HepG2 (cell line): ENCODE measurements at places on chromosomes 6 and 20.

GRCh38 chr6:41331401-41332150, 3.8 kb upstream of the NCR2 start:
- H3K27me3 ChIP-seq, result peaks cover 60% of the 10 kb centered on the region
- DNase-seq, result no peak
- H3K27ac ChIP-seq, result no peak overlapping the region
- H3K36me3 ChIP-seq, result no peaks in the 10 kb centered on the region
- H3K4me3 ChIP-seq, result no peak overlapping the region

DNA sequence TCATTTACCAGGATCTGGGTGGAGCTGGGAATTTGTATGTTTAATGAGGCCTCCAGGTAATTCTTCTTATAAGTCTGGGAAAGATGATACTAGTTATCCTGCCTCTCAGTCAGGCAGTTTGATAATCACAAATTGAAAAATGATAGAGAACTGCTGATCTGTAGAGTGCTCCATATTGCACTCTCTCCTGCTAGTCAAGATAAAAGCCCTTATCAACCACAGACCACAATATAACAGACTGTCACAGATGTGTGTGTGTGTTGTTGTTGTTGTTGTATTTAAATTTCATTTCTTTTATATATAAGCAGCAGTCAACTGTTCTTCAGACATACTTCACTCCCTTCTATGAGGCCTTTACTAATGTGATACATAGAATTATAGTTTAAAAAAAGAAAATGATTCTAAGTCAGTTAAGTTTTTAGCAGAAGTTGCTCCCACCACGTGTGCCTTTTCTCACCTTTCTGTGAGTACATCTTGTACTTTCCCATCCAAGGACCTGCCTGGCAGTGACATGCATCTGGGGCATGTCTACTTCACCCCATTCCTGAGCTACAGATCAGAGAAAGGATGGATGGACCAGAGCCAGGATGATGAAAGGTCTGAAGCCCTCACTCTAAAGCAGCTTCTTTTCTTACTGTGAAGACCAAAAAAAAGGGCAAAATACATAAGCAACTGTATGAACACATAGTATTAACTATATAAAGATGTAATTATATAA, 29.8 kb downstream of the TENT5A start:
- DNase-seq, result no peak
- no peaks in the 10 kb centered on the region for H3K36me3 ChIP-seq
- H3K4me3 ChIP-seq, result no peak overlapping the region
- no peaks in the 10 kb centered on the region for H3K27me3 ChIP-seq
- no peak overlapping the region for H3K27ac ChIP-seq
- H3K4me1 ChIP-seq, result no peaks in the 10 kb centered on the region

DNA sequence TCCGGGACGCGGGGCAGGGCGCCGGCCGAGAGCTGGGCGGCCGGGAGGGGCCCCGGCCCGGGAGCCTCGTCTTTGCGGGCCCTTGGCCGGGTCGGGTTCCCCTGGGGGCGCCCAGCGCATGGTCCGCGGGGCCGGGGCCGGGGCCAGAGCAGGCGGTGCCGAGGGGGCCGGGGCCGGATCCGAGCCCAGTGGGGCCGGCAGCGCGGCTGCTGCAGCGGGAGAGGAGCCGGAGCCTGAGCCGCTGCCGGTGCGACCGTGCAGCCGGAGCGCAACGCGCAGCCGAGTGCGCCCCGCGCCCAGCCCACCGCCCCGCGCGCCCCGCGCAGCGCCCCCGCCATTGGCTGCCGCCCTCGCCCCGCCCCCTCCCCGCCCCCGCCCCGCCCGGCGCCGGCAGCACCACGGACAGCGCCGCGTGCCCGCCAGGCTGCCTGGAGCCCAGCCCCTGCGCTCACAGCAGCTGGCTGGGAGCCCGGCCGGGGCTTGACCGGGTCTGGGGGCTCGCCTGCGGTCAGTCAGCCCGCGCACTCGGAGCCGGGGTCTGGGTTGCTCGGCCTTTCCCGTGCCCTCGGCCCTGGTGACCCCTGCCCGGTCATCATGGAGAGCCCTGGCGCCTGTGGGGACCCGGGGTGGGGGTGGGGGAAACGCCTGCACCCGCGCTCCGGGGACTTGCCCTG, at the start of gene HRH3:
Gene HRH3, minus strand, starts transcription at position 287 of the 674 bp plus-strand sequence. CDS start 308 bp downstream, outside the sequence.
- peaks cover 41% of the 10 kb centered on the region for H3K4me1 ChIP-seq
- peaks cover 92% of the 10 kb centered on the region for H3K27me3 ChIP-seq
- peak within 1 kb of the TSS; percentile 26; the same call in 1 of the 2 replicates for H3K4me3 ChIP-seq
- H3K27ac ChIP-seq, result no peak within 1 kb of the TSS
- H3K36me3 ChIP-seq, result no peaks in the 10 kb centered on the region

DNA sequence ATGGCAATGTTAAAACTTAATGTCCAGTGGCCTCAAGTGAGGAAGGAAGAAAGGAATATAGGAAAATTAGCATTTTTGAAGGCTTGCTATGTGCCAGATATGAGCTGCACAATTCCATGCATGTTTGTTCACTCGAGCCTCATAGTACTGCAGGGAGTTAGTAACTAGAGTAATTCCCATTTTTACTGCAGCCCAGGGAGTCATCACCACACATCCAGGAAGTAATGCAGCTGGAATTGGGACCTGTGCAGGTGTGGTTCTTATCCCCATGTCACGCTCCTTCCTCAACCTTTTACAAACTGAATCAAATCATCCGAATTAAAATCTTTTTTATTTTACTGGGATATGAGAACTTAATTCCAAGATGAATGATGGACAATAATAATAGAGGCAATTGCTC, 149.5 kb upstream of the MAFB start:
- H3K36me3 ChIP-seq, result no peaks in the 10 kb centered on the region
- H3K27me3 ChIP-seq, result no peaks in the 10 kb centered on the region; the same call in 2 of the 3 replicates
- no peak overlapping the region for H3K27ac ChIP-seq
- no peak for DNase-seq

DNA sequence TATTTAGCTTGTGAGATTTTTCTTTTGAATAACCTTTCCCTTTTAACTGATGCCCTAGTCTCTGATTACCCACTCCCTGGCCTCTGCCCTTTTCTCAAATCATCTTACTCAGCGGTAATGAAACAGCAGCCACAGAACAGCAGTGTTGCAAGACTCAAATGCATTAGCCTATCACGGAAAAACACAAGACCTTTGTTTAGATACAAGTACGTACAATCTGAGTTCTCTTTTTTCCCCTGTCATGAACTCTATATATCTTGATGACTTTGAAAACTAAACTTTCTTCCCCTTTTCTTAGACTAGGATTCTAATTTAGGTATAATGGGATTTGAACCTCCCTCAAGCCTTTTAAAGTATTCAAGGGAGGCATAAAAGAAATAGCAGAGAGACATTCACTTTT, 1034.9 kb downstream of the EYS start:
- no peaks in the 10 kb centered on the region for H3K27me3 ChIP-seq
- no peak overlapping the region for H3K4me3 ChIP-seq
- no peaks in the 10 kb centered on the region for H3K36me3 ChIP-seq
- no peak overlapping the region for H3K27ac ChIP-seq

- peak; percentile 18 for DNase-seq
- no peak overlapping the region for H3K4me3 ChIP-seq
- no peak overlapping the region for H3K27ac ChIP-seq
- H3K27me3 ChIP-seq, result no peaks in the 10 kb centered on the region
- peaks cover 10% of the 10 kb centered on the region; the same call in 1 of the 2 replicates for H3K4me1 ChIP-seq
Measured at GRCh38 chr6:105272786-105273185, 93.0 kb upstream of the POPDC3 start.
